Right ventricle myocardium inferior (tissue), 1 donor: ENCODE measurements at places on chromosomes 4 and X. TPM values are rescaled to one million over a fixed set of nuclear protein-coding genes. Genes with fewer than 3 reads are reported as not detected.

DNA sequence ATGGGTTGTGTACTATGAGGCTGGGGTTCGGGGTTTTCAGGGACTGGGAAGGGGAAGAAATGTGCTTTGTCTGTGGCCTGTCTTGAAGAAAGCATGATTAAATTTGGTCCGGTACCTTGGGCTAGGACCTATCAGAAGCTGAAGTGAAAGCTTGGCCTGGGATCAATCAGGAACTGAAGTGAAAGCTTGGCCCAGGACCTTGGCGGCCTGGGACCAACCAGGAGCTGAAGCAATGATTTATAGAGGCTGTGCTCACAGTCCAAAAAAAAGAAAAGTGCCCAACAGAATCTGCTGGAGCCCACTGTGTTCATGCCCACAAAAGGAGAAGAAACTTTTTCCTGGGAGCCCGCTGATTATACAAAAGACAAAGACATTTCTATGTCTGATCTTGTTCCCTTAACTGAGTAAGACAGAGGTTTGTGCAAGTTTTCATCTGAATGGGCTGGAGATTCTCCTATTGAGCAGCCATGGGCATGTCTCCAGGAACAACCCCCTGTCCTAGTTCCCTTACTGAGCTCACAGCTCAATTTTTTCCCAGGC is 1427.9 kb downstream of the FAM133A start:
- no peak for DNase-seq

DNA sequence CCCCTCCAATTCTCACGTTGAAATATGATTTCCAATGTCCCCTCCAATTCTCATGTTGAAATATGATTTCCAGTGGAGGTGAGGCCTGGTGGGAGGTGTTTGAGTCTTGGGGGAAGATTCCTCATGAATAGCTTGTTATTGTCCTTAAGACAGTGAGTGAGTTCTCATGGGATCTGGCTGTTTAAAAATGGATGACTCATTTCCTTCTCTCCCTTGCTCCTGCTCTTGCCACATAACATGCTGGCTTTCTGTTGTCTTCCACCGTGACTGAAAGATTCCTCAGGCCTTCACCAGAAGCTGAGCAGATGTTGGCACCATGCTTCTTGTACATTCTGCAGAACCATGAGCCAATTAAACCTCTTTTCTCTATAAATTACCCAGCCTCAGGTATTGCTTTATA is 346.8 kb upstream of the TECRL start:
- no peak for DNase-seq

- no peak for DNase-seq
Observed at GRCh38 chr4:24234288-24234848, 344.5 kb upstream of the PPARGC1A start.

DNA sequence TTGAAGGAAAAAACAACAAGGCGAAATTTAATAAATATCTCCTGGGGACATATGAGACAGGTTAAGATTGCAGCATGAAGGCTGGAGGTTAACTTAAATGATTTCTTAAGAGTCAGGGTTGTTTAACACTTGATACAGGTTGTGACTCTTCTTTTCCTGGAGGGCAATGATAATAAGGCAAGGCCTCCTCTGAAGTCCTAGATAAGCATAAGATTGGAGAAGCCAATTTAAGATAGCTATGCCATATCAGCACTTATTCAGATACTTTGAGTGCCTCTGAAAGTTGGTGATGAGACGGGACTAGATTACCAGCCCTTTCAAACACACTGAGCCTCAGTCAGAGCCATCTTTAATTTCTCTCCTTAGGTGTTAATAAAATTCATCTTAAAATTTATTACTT is 350.8 kb downstream of the FBXO8 start:
- no peak for DNase-seq

GRCh38 chrX:8284131-8284530 is 113.1 kb upstream of the VCX2 start:
- DNase-seq: no peak

DNA sequence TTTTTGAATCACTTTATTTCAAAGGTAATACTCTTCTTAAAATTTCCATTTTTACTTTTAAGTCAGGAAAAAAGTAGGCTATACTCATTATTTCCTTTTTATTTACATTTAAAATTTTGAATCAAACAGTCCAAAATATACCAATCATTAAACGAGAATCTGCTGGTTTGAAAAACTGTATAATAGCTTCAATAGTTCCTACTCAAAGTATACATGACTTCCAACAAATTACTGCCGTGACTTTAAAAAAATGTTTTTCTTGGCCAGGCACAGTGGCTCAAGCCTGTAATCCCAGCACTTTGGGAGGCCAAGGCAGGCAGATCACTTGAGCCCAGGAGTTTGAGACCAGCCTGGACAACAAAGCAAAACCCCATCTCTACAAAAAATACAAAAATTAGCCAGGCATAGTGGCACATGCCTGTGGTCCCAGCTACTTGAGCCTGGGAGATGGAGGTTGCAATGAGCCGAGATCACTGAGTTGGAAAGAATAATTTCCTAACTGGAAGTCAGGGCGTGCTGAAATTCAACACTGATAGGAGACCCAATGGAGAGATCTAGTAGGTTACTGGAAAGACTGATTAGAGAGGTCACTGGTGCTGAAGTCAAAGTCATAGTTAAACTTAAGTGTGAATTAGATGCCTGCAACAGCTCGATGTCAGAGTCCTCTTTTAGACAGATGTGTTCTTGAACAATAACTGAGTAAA is 9.0 kb downstream of the KLHL8 start:
- no peak for DNase-seq

SLC16A2 gene
- 8.2 TPM for total RNA-seq

COX7B2 gene
- not detected for total RNA-seq

GALNT7 gene
- total RNA-seq: 5.1 TPM

NPY1R gene
- 0.46 TPM for total RNA-seq

AFM gene
- total RNA-seq: not detected

HSFX1 gene
- 1.7 TPM for total RNA-seq

EDA2R gene
- total RNA-seq: 1.4 TPM

SERTM2 gene
- not detected for total RNA-seq
